ENCODE measurements at places on chromosomes 6 and 20.

DNA sequence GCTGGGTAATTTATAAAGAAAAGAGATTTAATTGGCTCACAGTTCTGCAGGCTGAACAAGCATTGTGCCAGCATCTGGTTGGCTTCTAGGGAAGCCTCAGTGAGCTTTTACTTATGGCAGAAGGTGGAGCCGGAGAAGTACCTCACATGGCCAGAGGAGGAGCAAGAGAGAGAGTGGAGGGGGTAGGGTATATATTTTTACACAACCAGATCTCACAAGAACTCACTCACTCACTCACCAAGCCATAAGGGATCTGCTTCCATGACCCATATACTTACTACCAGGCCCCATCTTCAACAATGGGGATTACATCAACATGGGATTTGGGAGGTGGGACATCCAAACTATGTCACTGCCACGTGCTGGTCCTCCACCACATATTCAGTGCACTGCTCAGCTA, 152.6 kb upstream of the PRND start:
- DNase-seq, result no peak

GRCh38 chr20:31670371-31671228, 32.9 kb downstream of the COX4I2 start:
- no peak for DNase-seq

DNA sequence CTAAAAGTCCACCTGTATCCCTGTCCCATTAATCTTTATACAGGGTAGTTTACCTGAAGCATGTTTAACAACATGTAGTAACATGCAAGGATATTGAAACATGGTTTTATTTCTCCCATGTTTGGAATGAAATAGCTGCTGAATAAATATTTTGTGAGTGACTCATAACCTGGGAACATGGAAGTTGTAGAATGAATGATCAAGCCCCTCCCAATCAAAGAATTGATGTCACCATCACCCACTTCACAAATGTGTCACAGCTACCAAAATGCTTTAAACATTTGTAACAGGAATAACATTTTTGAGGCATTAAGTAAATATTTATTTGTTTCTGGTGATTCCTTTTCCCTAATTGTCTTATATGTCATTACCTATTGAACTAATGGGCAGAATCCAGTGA, 58.9 kb upstream of the TNFAIP3 start:
- DNase-seq, result no peak

GRCh38 chr6:113271437-113271836, 585.7 kb upstream of the MARCKS start:
- no peak for DNase-seq

DNA sequence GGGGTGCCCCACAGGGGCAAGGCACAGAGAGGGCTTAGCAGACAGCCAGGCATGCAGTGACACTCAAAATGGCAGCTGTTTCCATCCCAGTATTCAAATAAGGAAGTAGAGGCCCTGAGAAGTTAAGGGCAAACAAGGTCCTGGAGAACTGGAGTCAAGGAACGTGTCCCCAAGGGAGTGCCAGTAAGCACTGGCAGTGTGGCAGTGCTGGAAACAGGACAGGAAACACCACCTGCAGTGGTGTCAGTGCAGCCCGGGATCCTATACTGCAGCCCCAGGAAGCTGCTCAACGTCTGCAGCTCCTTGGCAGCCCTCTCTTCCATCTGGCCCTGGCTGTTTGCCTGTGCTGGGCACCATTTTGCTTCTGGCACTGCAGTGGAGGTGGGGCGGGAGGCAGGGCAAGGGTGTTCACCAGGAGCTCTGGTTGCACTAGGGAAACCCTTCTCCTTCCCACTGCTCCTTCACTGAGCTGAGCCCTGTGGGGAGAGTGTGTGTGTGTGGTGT, 56.3 kb downstream of the EDN3 start:
- no peak for DNase-seq

DNA sequence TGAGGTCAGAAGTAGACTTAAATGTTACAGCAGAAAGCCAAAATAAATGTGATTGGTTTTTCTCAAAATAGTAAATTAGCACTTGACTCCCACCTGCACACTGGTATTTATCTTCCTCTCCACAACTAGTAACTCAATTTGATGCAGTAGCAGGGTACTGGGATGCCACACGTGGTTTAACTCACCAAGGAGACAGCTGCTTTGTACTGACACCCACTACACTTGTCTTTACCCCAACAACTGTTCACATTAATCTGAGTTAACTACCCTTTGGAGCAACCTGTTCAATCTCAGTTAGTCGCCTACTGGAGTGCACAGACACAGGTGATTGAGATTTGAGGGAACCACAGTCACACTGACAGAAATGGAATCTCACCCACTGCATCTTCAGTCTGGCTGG, 242.1 kb downstream of the PRKN start:
- DNase-seq, result no peak

DNA sequence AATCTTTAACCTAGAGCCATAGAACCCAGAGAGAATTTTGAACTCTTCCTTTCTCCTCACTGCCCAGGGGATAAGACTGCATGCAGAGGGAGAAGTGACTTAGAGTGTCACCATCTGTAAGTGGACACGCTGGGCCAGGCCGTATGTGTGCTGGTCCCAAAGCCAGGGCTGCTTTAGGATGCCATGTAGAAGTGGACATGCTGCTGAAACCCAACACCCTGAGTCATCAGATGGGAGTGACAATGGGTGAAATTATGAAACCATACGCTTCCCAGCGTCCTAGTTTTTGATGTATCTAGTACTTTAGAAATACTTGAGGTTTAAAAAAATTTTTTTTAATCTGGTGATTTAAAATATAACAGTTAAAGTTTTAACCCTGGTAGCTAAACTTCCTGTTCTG, 191.1 kb downstream of the FNDC1 start:
- no peak for DNase-seq

DNA sequence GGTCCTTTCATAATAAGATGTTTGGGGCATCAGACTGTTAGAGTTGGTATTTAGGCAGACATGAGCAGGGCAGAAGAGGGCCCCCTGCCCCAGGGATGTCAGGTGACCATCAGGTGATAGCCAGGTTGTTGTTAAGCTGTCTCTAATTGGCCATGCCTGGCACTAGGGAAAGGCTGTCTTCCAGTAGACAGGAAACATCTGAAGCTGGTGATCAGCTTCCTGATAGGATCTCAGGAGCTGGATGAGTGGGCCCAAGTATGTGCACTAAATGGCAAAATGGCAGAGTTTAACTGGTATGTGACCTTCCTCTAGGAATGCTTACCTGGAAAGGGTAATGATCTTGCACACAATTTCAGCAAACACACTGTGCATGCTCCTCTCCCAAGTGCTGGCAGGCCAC, 190.7 kb downstream of the CDH26 start:
- no peak for DNase-seq

DNA sequence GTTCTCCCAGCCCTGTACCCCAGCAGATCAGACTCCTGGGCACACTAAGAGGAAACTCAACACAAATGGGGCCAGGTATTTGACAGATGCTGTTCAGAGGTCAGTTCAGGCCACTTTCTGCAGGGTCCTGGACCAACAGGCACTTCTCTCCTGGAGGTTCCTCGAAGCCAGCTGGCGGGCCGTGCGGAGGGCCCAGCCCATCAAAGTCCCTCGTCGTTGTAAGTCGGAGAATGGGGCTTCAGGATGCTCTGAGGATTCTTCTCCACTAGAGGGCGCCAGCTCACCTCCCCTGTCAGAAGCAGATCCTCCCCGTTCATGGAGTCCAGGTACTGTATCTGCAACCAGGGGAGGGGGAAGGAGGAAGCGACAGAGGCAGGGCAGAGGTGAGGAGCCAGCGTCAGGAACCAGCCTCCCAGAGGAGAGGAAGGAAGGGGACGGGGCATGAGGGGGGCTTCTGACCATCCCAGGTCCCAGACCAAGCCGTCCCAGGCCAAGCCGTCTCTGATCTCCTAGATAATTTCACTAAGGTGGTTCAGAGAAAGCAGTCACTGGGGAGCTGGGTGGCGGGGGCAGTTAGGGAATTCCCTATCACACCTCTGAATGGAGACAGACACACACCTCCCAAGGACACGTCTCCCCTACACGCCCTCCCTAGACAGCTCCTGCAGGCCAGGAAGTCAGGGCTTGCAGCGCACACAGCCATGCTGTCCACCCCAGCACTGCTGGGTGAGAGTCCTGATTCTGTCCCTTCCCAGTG, 11.7 kb upstream of the FAM83C start:
- peak; percentile 87 for DNase-seq

DNA sequence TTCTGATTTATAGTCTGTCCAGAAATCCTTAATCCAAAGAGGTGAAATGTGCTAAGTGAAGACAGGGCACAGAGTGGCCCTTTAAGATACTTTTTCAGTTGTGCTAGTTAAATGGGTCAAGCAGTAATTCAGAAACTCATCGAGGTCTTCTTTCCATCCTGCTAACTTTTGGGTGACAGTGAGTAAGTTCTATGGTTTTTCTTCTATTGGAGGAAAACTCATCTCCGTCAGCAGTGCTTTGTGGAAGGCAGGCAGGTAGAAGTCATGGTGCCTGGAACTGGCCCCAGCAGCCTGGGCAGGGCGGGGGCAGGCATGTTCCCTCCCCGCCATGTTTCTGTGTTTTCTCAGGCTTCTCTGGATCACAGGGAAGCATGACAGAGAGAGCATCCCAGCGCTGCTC, 66.5 kb upstream of the SCP2D1 start:
- no peak for DNase-seq

DNA sequence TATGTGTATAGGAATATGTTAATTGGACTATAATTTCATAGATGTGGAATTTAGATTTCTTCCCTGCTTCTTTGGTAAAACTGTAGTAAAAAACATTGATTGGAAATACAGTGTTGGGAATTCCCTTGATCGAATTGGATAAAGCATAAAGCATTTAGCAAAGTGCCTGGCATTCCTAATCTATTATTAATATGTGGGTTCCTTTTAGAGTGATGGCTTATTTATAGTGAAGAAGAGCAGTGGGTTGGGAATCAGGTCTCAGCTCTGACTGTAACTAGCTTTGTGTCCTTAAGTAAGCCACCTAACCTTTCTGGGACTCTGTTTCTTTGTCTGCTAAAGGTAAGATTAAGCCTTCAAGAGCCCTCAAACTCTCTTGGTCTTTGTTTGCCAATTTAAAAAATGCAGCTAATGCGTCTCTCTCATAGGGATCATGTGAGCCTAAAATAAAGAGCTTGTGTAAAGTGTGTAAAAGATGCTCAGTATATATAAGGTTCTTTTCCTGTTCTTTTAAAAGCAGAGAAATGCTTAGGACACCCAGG, 53.3 kb downstream of the KCNS1 start:
- DNase-seq, result no peak

DNA sequence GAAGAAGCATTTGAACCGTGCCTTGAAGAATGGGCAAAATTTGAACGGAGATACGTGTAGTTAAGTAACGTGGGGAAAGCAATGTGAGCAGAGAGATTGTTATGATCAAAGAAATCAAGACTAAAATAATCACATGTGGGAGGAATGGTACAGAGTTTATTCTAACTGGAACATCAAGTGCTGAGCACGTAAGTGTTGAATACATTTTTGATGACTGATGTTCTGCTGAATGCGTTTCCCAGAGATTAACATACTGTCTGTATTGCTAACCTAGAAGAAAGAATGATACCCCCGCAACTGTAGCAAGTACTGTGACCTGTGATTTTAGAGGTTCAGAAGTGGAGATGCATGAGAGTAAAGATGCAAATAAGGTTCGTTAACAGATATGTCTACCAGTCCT, 146.9 kb upstream of the EPHA7 start:
- no peak for DNase-seq

DNA sequence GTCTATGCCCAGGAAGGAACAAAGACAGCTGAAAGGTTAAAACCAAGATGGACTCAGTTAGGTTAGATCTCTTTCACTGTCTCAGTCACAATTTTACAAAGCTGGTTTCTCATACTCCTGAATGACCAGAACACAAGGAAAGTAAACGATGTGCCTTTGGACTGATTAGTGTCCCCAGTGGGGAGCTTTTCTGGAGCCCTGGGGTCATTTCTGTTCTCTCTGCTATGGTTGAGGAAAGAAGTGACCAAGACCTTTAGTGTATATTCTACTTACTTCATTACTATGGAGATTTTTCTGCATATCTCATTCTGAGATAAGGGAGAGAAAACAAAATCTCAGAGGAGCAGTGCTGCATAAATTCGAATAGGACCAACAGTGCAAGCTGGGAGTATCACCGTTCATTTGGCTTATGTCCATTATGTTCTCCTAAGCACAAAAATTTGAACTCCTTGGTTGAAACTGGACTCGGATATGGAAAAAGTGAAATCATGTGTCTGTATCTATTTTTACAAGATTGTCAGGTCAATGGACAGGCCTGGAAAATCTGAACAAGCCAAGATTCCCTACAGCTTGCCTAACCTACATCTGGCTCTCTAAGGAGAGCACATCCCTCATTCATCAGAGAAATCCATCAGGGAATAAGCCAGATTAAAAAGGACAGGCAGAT, 34.4 kb upstream of the ENPP1 start:
- DNase-seq, result no peak

- no peak for DNase-seq
Observed at GRCh38 chr20:63116412-63117106, 99.4 kb downstream of the YTHDF1 start.

GRCh38 chr6:7479801-7480266, 61.6 kb upstream of the DSP start:
- DNase-seq, result no peak

DNA sequence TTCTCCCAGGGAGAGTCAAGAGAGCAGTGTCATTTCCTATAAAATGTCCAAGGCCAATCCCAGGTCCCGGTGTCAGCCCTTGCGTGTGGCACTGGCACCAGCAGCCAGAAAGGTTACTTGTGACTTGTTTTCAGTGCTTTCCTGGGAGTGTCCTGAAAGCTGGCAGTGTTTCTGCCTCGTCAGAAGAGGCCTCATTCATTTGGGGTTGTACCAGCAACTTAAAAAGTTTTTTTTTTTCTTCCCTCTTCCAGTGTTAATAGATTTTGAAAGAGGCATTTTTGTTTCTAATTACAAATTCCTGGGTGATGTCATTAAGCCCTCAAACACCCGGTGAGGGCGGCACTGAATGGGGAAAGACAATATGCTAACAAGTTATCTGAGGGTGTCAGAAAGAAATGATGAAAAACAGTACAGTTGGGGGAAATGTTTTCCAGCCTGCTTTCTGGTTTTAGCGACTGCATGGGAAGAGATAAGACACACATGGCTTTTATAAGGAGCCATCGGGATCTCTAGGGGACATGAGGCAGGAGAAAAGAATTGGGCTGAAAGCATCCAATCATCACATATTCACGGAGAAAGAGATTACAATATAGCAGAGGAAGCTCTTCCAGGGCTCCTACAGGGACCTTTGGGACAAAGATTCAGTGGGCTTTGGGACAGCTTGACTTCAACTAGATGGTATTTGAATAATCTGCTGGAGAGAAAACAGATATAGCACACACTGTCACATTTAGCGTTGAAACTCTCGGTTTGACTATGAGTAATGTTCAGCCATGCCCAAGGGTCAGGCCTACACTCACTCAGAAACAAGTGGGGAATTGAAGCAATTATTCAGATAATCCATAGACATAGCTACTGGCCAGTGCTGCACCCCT, 153.0 kb downstream of the BCAS1 start:
- DNase-seq, result no peak

- DNase-seq, result no peak
Observed at GRCh38 chr6:110525001-110525400, 48.6 kb upstream of the SLC22A16 start.

- peak; percentile 56 for DNase-seq
Observed at GRCh38 chr20:846894-847278, 13.4 kb downstream of the FAM110A start.

DNA sequence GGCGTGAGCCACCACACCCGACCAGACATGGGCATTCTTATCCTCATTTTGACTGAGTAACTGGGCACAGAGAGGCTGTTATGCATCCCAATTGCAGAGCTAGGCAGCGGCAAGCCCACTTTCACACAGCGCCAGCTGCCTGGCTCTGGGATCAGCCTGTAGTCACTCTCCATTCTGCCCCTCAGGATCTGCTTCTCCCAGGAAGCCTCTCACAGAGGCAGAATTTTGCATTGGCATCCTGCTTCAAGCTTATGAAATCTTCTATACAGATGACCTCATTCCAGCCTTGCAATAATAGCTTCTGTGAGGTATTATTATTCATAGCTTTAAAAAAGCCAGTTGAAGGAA, 37.0 kb upstream of the IER3 start:
- DNase-seq, result no peak
